ENCODE measurements at places on chromosomes 6 and 20. TPM values are rescaled to one million over a fixed set of nuclear protein-coding genes. Genes with fewer than 3 reads are reported as not detected.

DNA sequence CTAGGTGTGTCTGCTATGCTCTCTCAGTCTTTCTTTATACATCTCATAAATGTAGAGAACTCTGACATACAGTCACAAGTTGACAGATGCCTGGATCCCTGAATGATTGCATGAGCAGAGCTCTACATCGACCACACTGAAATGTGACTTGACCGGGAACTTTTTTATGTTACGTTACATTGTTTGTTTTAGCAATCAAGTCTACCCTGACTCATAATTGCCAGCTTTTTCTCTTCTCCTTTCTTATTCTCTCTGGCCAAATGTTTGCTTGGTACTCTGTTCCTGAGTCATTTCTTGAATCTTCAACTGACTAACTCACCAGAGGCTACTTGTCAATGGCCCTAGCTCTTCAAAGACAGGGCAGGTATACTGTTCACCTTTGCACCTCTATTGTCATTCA, 213.6 kb upstream of the DTNBP1 start:
- DNase-seq, result peak; percentile 33

Gene OOEP
- total RNA-seq, result not detected

Gene MCCD1
- not detected for total RNA-seq

Gene VSX1
- not detected for total RNA-seq

Data from activated CD4-positive, alpha-beta memory T cell treated with anti-CD3 and anti-CD28 coated beads for 36 hours (primary cell).